ENCODE measurements at places on chromosomes 13 and 19.
A peak's percentile ranks its signal among the peaks of the same experiment; 100 is the strongest.

DNA sequence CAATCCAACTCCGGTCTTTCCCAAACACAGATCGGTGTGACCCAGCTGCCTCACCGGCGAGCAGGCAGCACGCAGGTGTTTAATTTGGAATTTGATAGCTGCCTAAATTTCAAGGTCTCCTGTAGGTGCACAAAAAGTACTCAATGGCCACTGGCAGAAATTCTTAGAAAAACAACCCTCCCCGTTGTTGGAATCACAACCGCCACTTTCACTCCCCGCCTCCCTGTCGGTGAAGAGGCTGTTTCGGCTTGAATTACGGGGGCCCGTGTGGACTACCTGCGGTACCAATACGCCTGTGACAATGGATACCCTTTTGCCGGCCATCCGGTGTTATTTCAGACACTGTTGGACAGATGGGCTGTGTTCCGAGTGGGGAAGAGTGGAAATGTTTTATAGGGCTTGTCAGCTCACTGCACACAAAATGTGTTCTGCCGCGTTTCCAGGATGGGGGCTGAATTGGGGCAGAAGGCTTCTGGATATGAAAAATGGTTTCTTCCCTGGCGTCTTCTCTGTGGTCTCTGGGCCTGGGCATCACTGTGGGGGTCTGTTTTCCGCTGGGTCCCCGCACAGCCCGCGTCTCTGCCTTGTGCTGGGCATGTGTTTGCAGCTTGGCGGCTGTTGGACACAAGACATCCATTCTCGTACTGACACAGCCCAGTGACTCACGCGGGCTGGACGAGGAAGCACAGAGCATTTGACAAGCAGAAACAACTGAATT is 45.4 kb downstream of the ZIC5 start:
- no peak for DNase-seq

- DNase-seq, result no peak
Measured at GRCh38 chr13:24717217-24717616, 37.0 kb downstream of the ATP12A start.

GRCh38 chr13:107322228-107322627 is 754.3 kb upstream of the ARGLU1 start:
- no peak for DNase-seq

GRCh38 chr13:28540612-28541011 is 45.7 kb upstream of the FLT1 start:
- no peak for DNase-seq

DNA sequence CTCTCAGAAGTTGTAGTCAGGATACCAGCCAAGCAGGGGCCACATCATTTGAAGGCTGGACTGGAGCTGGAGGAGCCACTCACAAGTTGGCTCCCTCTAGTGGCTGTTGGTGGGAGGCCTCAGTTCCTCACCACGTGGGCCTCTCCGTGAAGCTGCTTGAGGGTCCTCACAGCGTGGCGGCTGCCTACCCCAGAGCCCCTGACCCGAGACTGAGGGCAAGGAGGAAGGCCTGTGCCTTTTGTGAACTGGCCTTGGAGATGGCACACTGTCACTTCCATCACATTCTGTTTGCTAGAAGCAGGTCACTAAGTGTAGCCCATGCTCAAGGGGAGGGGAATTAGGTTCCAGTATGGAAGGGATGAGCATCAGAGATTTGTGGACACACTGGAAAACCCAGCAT is 14.6 kb downstream of the GNA11 start:
- peak; percentile 48 for DNase-seq

GRCh38 chr13:96093296-96094006 is 3.5 kb downstream of the HS6ST3 start:
- no peak for DNase-seq

DNA sequence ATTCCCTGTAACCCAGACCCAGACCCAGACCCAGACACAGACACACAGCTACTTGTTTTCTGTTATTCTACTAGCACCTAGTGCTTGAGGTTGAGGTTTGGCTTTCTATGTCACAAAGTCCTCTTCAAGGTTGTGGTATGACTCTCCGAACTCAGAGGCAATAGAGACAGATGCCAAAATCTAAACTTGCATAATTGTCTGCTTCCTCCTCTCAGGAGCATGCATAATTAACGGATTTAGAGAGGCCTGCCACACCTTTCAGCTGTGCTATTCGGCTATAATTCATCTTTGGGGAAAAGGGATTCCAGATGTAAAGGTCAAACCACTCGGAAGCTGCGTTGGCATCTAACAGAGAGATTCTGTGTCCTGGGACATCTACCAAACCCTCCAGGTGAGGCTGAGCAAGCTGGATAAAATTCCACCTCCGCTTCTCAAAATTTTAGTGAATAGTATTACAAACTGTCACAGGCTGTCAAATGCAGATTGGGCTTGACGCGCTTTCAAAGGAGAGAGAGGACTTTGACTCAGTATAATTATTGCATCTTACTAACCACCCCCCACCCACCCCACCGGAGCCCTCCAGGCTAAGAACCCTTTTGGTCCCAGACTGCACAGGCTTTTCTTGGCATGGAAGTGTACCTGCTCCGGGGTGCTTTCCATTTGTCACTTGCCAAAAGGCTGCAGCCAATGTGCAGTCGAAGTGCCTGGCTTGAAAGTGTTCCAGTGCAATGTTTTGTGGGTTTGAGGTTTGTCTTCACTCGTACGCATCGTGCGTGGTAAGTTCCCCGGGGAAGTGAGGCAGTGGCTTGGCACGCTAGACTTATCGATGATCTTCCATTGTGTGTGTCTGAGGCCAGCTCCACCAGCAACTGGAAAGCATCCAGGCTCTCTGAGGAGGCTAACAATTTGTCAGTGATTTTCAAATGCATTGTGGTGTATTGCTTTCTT is 194.1 kb downstream of the TDRD3 start:
- DNase-seq, result no peak

DNA sequence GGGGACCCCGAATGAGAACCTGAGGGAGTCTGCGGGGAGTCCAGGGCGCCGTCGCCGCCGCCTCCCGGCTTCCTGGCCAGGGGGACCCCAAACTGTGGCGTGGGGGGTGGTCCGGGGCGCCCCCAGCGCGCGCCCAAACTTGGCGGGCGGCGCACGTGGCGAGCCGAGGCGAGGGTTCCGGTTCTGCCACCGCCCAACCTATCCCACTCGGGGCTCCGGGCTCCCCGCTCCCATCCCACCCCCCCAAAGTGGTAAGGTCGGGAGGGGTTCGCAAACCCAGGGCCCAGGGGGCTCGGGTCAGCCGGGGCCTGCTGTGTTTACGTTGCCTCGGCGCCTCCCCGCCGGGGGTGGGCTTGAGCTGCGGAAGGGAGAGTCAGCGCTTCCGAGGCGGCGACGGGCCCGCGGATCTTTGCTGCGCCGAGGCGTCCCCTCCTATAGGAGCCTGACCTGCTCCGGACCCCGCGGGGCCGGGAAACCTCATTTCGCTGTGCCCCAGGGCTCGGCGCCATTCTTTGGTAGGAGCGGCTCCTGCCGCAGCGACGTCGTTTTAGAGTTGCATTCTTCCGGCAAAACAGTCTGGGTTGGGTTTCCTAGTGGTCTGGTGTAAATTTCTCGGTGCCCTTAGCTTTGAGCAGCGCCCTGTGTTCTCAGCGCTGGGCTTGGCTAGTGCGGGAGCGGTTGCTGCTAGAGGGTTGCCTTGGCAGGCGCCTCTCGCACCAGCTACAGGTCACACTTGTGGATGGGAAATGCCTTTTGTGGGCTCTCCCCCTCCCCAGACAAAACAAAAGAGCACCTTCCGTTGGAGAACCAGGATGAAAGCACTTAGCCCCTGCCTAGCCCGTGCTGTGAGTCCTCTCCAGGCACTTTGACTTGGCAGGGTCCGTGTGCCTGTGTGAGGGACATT is 1.2 kb downstream of the DAZAP1 start:
- DNase-seq, result no peak

- DNase-seq, result no peak
Measured at GRCh38 chr19:42198676-42199439, 18.6 kb downstream of the DEDD2 start.

GRCh38 chr13:93101226-93101734 is 125.3 kb upstream of the GPC6 start:
- DNase-seq, result no peak

- no peak for DNase-seq
Measured at GRCh38 chr19:49954092-49954829, 6.7 kb downstream of the SIGLEC11 start.

DNA sequence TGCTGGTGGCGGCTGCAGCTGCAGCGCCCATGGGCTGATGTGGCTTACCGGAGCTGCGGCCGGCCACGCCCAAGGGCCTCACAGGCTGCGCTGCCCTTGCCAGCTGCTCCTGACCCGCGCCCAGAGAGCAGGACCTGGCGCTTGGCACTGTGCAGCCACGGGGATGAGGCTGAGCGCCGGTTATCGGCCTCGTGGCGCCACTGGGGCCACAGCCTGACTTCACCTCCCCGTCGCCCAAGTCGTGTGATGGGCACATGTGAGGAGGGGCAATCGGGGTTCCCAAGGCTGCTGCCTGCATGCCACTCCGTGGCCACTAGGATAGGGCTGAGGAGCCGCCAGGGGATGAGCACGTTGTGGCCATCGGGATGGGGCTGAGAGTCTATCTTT is 77.2 kb upstream of the PABPC3 start:
- DNase-seq, result no peak

DNA sequence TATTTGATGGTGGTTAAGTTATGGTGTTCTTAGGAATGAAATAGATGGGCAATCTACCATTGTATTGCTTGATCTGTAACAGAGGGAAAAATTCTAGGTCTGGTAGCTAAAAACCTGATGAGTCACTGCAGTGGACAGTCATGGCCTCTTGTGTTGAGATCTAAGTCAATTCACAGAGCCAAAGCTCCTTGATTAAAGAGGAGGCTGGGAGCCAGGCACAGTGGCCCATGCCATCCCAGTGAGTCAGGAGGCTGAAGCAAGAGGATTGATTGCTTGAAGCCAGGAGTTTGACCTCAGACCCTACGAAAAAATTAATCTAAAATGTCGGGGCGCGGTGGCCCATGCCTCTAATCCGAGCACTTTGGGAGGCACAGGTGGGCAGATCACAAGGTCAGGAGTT is 67.1 kb upstream of the KPNA3 start:
- peak; percentile 19 for DNase-seq

DNA sequence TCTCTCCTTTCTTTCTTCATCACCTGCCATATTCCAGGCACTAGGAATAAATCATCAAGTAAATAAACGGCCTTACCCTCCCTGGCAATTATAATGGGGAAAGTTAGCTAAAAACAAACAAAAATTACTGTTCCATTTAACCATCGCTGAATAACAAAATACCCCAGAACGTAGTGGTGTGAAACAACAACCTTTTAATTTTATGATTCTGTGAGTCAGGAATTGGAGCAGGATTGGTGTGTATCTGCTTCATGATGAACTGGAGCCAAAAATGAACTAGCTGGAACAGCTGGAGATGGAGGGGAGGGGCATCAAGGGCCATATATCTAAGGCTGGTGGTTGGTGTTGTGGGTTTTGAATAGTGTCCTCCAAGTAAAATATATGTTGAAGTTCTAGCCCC is 3.7 kb upstream of the CADM4 start:
- no peak for DNase-seq

DNA sequence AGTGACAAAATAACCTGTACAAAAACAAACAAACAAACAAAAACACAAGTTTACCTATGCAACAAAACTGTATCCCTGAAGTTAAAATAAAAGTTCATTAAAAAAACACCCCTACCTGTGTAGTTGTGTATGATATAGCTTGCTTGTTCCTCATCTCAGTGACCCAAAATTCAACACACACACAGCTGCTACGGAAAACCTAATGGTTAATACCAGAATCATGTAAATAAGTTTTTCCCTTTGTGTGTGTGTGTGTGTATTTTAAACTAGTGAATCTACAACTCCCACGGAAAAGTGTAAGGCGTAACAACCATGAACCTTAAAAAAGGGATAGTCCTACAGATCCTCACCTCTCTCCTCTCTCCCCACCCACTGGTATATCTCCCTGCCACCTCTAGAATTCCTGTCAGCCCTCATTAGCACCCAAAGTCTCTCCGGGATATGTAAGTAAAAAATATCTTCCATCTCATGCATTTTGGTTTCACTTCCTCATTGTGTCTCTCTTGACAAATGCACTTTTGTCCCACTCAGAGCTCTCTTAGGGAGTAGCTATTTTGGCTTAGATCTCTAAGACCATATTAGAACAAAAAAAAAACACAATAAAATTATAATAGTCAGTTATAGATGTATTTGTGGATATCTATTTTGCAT is 2236.5 kb downstream of the PCDH9 start:
- no peak for DNase-seq

- DNase-seq, result no peak
Measured at GRCh38 chr13:51856027-51856736, 5.6 kb upstream of the CCDC70 start.

DNA sequence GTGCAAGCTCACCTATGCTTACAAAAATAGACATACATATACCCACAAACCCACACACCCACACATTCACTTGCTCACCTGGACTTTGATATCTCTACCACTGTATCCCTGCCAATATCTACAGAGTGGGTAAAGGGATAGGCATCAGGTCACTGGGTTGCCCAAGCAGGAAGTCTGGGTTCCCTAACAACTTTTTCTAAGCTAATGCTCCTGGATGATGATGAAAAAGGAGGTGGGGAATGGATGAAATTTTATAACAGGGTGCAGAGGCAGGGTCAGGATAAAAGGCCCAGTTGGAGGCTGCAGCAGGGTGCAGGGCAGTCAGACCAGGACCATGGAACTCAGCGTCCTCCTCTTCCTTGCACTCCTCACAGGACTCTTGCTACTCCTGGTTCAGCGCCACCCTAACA is at the start of gene CYP2B6:
TSS of gene CYP2B6 (plus strand) at position 311 of the 410 bp plus-strand sequence. CDS start at position 335, 24 bp downstream.
- DNase-seq, result no peak

GRCh38 chr13:49560270-49561061 is 24.9 kb downstream of the RCBTB1 start:
- no peak for DNase-seq

DNA sequence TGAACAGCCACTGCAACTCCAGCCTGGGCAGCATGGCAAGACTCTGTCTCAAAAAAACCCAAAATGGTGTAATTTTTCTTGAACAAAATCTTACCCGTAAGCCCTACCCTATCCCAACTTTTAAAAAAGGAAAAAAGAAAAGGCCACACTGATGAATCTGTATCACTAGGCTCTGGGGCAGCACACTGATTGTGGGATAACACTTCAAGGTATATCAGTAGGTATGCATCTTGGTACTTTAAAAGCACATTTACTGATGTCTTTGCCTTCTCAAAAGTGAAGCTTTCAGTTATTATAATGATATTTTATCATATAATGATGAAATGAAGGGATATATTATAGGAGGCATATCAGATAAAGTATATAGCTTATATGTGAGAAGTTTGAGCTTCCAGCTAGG is 24.3 kb downstream of the ZNF112 start:
- no peak for DNase-seq

- no peak for DNase-seq
Measured at GRCh38 chr13:99224021-99224420, 23.4 kb downstream of the UBAC2 start.

Measured in SW 1271 (cell line).